Right ventricle myocardium inferior (tissue), 1 donor: ENCODE measurements at places on chromosomes 4 and X. TPM values are rescaled to one million over a fixed set of nuclear protein-coding genes. Genes with fewer than 3 reads are reported as not detected.

- DNase-seq, result no peak
These were observed 1.6 kb downstream of the SH3RF1 start for GRCh38 chr4:169268951-169269760.

- DNase-seq, result no peak
These were observed 569 bp downstream of the RPS3A start for GRCh38 chr4:151099976-151100417.

- DNase-seq, result no peak
These were observed 1443.4 kb upstream of the TENM3 start for GRCh38 chr4:180799798-180800197.

GRCh38 chr4:139557556-139558110, 1.6 kb upstream of the SETD7 start:
- DNase-seq, result no peak

CHRDL1 gene
- 3.2 TPM for total RNA-seq

DNA sequence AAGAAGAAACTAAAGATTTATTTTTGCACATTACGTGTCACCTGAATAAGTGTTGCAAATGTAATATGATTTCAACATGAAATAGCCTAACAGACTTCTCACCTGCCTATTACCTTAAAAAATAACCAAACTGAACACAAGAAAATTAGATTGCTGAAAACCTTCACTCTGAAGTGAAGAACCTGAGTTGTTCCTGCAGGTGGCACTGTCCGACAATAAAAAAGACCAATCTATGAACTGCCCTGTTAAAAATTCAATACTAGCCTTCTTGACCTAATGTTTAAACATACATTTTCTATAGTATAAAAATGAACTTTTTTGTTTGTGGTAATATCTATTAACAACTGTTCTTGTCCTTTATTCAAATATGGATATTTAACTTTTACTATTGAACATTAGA, 69.2 kb upstream of the PNPLA4 start:
- DNase-seq, result no peak

DNA sequence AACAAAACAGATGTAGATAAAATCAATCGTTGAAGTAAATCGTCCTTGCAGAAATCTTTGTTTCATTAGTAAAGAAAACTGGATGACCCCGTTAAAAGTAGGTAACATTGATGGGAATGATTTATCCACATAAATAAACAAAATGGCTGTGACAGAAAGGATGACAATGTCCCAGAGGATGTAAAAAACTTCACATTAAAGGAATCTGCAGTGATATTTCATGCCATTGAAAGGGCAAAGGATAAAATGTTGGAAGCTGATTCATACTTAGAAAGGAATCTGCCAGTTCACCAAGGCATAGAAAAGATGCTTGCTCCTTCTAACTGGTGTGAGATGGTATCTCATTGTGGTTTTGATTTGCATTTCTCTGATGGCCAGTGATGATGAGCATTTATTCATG, 24.2 kb upstream of the EPGN start:
- DNase-seq, result no peak

- DNase-seq, result no peak
These were observed 14.9 kb downstream of the ABCG2 start for GRCh38 chr4:88143504-88143903.

DNA sequence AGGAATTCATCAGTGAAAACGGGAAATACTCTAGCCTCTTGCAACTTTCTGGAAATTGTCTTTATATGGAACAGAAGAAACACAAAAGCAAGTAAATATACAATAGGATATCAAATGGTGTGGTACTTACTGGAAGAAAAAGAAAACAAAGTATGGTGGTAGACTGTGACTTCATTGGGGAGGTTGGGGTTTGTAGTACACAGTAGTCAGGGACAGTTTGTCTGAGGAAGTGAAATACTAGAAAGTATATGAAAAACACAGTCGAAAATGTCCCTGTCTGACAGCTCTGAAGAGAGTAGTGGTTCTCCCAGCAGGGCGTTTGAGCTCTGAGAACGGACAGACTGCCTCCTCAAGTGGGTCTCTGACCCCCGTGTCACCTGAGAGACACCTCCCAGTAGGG, 390.0 kb upstream of the NWD2 start:
- no peak for DNase-seq

GRCh38 chr4:186904101-186904500, 180.4 kb upstream of the FAT1 start:
- DNase-seq, result no peak

DNA sequence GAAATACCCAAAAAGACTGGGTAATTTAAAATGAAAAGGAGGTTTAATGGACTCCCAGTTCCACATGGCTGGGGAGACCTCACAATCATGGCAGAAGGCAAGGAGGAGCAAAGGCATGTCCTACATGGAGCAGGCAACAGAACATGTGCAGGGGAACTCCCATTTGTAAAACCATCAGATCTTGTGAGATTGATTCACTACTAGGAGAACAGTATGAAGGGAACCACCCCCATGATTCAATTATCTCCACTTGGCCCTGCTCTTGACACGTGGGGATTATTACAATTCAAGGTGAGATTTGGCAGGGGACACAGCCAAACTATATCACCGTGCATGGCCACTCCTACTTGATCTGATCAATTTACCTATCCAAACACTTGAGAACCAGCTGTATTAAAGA, 131.5 kb upstream of the LDB2 start:
- no peak for DNase-seq

GRCh38 chrX:13506574-13506973, 62.8 kb upstream of the EGFL6 start:
- DNase-seq, result no peak

TMEM35A gene
- total RNA-seq, result 0.16 TPM

DNA sequence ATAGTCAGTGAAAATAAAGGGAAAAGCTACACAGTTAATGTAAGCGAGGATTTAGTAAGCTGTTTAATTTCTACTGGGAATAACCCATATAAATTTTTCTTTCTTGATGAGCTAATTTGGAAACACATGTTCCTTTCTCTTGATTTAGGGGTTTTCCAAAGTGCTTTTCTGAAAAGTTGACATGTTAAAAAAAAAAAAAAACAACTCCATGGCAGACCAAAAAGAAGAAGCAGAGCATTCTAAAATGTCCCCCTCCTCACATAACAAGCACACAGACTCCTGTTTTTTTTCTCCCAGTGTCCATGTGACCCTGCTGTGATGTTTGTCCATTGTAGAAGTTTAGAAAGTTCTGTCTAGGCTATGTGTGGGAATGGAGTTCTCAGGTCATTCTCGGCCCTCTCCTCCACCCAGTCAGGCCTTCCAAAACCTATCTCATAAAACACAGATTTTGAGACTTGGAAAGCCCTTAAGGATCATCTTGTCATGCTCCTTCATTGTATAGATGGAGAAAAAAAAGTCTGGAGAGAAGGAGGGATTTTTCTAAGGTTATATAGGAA, 792 bp downstream of the CLIC2 start:
- no peak for DNase-seq

DNA sequence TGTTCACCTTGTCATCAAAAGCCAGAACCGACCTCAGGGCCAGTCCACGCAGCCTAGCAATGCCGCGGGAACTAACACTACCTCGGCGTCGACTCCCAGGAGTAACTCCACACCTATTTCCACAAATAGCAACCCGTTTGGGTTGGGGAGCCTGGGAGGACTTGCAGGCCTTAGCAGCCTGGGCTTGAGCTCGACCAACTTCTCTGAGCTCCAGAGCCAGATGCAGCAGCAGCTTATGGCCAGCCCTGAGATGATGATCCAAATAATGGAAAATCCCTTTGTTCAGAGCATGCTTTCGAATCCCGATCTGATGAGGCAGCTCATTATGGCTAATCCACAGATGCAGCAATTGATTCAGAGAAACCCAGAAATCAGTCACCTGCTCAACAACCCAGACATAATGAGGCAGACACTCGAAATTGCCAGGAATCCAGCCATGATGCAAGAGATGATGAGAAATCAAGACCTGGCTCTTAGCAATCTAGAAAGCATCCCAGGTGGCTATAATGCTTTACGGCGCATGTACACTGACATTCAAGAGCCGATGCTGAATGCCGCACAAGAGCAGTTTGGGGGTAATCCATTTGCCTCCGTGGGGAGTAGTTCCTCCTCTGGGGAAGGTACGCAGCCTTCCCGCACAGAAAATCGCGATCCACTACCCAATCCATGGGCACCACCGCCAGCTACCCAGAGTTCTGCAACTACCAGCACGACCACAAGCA, 898 bp downstream of the UBQLN2 start:
- no peak for DNase-seq

TBX22 gene
- total RNA-seq, result 0.38 TPM

PDCL2 gene
- total RNA-seq, result not detected

GRCh38 chrX:104935581-104935980, 284.9 kb downstream of the TEX13A start:
- DNase-seq, result no peak
